ENCODE measurements at places on chromosomes 4 and X. TPM values are rescaled to one million over a fixed set of nuclear protein-coding genes. Genes with fewer than 3 reads are reported as not detected.

Gene SMIM31
- not detected for total RNA-seq

Gene MXRA5
- 23.9 TPM for total RNA-seq

Gene MTNR1A
- total RNA-seq: 2.0 TPM

Gene DMRTC1
- total RNA-seq: not detected

Gene APBB2
- total RNA-seq: 95.2 TPM

Gene CXXC4
- 2.9 TPM for total RNA-seq

Gene NXF2
- total RNA-seq: not detected

Gene HSD17B13
- 0.12 TPM for total RNA-seq

Gene RAB33A
- 1.3 TPM for total RNA-seq

Gene IL1RAPL1
- total RNA-seq: 11.2 TPM

Gene PDCL2
- total RNA-seq: not detected

Gene TSPAN7
- 31.9 TPM for total RNA-seq

Gene FTSJ1
- total RNA-seq: 29.7 TPM

Gene GBA3
- 13.3 TPM for total RNA-seq

Gene GPR143
- 7.8 TPM for total RNA-seq

Gene HOPX
- total RNA-seq: 25.7 TPM

Gene SMR3B
- not detected for total RNA-seq

Gene PNMA6E
- total RNA-seq: not detected

Gene CPLX1
- total RNA-seq: 2.6 TPM

Gene IL21
- total RNA-seq: not detected

Gene FHL1
- 384 TPM for total RNA-seq

Gene KDM5C
- 117 TPM for total RNA-seq

Gene EDNRA
- 56.5 TPM for total RNA-seq

Gene SYP
- total RNA-seq: 2.3 TPM

Gene NAT8L
- total RNA-seq: 5.4 TPM

Gene MGAT4D
- total RNA-seq: not detected

Gene DDX53
- not detected for total RNA-seq

Gene CTAG1A
- not detected for total RNA-seq

Gene CTAG1B
- not detected for total RNA-seq

Gene MAGEA12
- total RNA-seq: not detected

Gene EREG
- total RNA-seq: 0.23 TPM

Gene DUX4
- total RNA-seq: not detected

Gene UGT2B11
- not detected for total RNA-seq

Gene GNRHR
- total RNA-seq: not detected
